ENCODE measurements at places on chromosomes 6 and 20.

DNA sequence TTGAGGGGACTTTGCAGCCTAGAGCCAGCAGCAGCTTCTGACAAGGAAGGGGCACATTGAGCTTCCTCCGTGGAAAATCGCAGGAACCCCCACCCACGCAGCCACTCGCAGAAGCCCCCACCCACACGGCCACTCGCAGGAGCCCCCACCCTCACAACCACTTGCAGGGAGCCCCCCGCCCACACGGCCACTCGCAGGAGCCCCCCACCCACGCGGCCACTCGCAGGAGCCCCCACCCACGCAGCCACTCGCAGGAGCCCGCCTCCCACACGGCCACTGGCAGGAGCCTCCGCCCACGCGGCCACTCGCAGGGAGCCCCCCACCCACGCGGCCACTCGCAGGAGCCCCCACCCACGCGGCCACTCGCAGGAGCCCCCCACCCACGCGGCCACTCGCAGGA, 228.4 kb upstream of the CDH4 start:
- DNase-seq: no peak

DNA sequence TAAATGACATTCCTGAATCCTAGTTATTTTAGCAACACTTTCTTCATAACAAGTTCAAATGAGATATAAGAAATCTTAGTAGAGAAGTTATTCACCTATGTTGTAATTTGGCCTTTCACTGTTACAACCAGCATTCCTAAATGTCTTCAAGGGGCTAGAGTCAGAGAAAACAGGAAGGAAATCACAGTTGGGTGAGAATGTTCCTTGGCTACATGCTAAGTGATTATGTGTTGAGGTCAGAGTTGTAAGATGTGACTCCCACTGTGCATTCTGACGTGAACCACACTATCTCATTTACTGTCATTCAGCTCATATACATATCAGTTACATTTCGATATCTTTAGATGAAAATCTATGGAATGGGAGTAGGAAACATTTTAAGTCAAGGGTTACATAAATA, 51.0 kb upstream of the MLIP start:
- DNase-seq: no peak

DNA sequence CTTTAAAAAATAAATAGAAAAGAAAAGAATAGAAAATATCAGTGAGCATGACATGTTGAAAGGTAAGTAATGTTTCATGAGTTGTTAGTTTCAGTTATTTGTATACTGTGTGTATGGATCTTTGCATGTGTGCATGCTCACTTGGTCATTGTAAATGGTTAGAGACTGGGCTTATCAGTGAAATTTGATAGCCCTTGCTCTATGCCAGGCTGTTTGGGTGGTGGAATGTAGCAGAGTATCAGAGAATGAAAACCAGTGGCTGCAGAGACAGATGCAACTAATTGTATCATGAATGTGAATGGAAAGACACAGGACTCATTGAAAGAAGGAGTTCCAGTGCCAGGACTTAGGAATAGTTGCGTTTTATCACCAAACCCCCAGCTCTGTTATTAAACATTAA, 4.2 kb downstream of the GSTA2 start:
- DNase-seq: no peak

DNA sequence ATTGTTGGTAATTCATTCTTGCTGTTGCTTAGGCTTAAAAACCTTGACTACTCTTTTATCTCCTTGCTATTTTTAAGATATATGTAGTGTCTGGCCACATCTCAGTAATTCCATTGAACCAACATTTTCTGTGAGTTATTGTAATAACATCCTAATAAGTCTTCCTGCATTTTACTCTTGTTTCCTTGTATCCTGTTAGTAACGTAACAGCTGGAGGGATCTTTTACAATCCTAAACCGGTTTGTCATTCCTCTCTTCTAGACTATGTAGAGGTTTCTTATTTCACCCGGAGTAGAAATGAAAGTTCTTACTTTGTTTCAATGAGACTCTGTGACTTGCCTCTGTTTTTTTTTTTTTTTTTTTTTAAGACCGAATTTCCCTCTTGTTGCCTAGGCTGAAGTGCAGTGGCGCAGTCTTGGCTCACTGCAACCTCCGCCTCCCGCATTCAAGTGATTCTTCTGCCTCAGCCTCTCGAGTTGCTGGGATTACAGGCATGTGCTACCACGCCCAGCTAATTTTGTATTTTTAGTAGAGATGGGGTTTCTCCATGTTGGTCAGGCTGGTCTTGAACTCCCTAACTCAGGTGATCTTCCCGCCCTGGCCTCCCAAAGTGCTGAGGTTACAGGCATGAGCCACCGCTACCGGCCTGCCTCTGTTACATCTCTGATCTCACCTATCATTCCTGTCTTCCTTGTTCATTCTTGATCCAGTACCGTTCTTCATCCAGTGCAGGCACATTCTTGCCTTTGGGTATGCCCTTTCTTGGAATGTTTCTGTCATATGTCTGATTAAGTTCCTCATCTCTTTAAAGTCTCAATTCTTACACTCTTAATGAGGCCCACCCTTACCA, 44.7 kb downstream of the NCOA3 start:
- no peak for DNase-seq

Measured in SIG-M5 (cell line).